Aorta (tissue), 5 donors: ENCODE measurements at places on chromosomes 5 and 9.

- peak; percentile 77 for DNase-seq
Observed at GRCh38 chr5:543755-544674, 19.8 kb upstream of the SLC9A3 start.

GRCh38 chr9:135480940-135481310, 1.3 kb downstream of the PPP1R26 start:
- no peak for DNase-seq

- DNase-seq = peak; percentile 31
Observed at GRCh38 chr5:465591-466403, 22.8 kb downstream of the EXOC3 start.

- no peak for DNase-seq
Observed at GRCh38 chr9:27441741-27442070, 82.4 kb upstream of the IFNK start.

DNA sequence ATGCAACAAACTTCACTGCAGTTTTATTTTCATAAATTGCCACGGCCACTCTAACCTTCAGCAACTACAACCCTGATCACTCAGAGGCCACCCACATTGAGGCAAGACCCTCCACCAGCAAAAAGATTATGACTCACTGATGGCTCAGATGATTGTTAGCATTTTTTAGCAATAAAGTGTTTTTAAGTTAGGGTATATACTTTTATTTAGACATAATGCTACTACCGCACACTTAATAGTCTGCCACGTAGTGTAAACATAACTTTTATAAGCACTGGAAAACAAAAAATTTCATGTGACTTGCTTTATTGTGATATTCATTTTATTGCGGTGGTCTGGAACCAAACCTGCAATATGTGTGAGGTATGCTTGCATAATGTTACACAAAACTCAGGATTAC, 257.9 kb downstream of the ZSWIM6 start:
- no peak for DNase-seq

- DNase-seq = no peak
Observed at GRCh38 chr5:103669615-103670014, 107.0 kb upstream of the NUDT12 start.
